ENCODE measurements at places on chromosomes 6 and 20.

DNA sequence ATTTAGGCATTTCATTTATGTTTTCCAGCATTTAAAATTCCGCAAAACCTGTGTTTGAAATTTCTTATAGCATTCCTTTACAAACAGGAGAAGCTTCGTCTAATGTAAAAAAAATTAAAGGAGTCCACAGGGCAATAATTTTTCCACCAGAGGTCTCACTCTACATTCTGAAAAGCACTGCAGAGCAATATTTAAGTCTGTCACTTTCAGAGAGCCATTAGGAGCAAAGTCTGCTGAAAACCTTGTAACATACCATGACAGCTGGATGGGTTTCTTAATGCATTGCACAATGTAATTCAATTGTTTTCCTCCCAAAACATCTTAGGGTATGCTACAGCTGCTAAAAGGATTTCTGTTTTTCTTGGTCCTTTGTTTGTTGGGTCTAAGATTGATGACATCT, 18.0 kb downstream of the BAG2 start:
- no peak for DNase-seq

DNA sequence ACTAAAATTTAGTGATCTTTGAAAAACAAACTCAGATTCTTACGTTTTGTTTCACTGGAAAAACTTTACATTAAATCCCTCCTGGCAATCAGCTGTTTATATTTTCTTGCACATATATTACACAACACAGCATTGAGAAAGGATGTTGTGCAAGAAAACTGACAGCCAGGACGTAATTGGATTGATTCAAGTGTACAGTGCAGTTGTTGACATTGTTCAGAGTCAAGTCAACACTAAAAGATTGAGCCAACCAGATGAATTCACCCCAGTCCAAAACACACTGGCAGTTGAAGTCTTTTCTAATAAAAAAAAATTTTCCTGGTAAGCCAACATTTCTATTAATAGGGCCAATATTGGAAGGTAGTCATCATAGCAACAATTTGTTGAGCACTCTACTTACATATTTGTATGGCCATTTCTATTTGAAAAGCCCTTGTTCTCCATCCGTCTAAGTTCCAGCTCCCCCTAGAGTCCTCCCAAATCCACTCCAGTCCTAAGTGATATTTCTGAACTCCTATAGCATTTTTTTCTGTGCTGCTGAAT, 20.9 kb upstream of the VNN1 start:
- no peak for DNase-seq

DNA sequence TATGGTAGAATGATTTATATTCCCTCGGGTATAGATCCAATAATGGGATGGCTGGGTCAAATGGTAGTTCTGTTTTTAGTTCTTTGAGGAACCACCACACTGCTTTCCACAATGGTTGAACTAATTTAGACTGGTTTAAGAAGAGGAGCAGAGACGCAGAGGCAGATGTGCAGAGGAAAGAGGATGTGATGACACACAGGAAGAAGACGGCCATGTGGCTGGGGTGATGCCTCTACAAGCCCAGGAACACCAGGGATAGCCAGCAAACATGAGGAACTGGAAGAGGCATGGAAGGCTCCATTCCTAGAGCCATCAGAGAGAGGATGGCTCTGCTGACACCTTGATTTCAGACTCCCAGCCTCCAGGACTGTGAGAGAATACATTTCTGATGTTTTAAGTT, 218.3 kb upstream of the DTNBP1 start:
- no peak for DNase-seq

DNA sequence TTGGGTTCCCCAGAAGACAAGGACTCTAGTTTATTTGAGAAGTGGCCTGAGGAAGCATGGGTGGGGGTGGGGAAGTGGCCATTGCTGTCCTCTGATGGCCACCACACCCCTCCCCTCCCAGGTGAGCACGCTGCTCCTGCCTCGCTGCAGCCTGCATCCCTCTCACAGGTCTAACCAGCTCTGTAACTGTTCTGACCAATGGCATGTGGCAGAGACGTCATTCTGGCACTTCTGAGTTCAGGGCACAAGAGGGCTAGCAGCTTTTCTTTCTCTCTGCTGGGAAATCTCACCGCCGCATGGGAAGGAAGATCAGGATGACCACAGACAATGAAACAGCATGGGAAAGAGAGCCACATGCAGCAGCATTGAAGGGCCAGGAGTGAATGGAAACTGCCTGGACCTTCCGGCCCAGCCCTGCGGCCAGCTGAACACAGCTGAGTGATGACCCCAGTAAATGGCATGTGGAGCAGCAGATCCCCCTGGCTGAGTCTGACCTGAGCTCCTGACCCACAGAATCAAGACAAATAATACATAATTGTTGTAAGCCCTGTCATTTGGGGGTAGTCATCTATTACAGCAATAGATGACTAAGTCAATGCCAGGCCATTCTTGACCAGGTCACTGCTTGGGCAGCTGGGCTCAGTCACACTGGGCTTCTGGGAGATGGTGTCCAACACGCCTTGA, 179.8 kb downstream of the LINC00237 start:
- no peak for DNase-seq

DNA sequence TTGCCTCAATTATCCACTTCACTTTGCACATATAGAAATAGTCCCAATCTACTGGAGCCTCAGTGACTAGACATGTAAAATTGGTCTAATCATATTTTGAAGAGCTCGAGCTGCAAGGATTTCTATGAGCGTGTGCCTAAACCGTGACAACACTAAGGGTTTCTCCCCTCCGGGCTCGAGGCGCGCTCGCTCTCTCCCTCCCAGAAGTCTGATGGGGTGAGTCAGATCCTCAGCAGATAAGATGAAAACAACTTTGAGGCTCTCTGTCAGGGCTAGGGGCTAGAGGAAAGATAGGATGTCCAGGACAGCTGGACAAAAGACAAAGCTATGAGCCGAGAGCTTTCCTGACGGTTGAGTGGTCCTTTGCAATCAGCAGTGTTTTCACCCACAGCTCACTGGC, 16.8 kb downstream of the GNAS-AS1 start:
- DNase-seq, result no peak

- DNase-seq, result no peak
Observed at GRCh38 chr6:18293076-18293904, 29.0 kb upstream of the DEK start.

GRCh38 chr6:34174846-34175399, 29.0 kb upstream of the GRM4 start:
- no peak for DNase-seq

DNA sequence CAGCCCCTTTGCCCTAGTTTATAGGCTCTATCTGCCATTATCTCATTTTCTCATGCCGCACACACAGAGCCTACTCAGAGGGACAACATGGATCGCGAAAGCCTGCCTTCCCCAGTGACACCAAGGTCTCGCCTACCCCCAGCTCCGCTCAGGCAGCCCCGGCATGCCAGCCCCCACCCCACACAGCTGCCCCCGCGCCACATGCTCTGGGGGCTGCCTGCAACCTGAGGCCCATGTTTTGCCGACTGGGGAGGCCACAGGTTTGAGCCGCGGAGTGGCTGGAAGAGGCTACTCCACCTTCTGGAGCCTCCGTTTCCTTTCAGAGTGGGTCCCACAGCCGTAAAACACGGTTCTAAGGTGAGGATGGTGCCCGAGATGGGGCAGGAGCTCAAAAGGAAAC, 102.1 kb downstream of the ASXL1 start:
- DNase-seq, result no peak

- no peak for DNase-seq
Observed at GRCh38 chr6:145332011-145332410, 403.3 kb downstream of the EPM2A start.

DNA sequence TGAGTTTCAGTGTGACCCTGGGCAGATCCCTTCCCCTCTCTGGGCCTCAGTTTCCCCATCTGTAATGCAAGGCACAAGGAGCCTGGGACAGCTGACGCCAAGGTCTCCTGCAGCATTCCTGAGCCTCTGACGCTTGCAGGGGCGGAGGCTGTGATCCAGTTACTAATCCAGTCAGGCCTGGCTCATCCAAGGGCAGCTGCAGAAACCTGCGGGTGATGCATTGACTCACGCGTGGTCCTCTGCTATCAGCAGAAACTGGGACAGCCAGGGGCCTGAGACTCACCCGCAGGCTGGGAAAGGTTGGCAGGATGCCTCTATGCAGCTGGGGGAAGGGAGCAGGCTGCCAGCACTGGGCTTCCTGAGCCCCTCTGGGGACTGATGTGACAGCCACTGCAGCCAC, 65.0 kb upstream of the SIRPA start:
- DNase-seq, result no peak

DNA sequence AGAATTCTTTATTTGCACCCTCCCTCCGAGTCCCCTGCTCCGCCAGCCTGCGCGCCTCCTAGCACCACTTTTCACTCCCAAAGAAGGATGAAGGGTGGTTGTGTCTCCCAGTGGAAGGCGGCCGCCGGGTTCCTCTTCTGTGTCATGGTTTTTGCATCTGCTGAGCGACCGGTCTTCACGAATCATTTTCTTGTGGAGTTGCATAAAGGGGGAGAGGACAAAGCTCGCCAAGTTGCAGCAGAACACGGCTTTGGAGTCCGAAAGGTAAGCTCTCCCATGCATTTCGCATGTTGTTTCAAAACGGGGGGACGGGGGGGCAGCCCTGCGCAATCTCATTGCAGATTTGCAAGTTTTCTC, 357 bp downstream of the PCSK2 start:
- no peak for DNase-seq

DNA sequence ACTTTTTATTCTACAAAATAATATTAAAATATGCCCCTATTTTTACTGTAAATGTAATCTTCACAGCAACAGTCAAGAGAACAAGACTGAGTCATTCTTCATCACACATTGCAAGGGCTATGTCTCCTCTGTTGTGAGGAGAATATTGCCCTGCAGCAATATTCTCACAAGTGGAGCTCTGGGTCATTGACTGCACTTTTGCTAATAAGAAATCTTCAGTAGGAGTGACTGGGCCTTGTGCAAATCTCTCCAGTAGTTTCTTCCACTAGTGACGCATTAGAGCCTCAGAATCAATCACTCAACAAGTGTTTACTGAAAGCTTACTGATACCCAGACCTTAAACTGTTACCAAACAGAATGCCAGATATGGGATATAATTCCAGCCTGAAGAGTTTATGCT, 49.1 kb downstream of the LAMA2 start:
- DNase-seq, result no peak

DNA sequence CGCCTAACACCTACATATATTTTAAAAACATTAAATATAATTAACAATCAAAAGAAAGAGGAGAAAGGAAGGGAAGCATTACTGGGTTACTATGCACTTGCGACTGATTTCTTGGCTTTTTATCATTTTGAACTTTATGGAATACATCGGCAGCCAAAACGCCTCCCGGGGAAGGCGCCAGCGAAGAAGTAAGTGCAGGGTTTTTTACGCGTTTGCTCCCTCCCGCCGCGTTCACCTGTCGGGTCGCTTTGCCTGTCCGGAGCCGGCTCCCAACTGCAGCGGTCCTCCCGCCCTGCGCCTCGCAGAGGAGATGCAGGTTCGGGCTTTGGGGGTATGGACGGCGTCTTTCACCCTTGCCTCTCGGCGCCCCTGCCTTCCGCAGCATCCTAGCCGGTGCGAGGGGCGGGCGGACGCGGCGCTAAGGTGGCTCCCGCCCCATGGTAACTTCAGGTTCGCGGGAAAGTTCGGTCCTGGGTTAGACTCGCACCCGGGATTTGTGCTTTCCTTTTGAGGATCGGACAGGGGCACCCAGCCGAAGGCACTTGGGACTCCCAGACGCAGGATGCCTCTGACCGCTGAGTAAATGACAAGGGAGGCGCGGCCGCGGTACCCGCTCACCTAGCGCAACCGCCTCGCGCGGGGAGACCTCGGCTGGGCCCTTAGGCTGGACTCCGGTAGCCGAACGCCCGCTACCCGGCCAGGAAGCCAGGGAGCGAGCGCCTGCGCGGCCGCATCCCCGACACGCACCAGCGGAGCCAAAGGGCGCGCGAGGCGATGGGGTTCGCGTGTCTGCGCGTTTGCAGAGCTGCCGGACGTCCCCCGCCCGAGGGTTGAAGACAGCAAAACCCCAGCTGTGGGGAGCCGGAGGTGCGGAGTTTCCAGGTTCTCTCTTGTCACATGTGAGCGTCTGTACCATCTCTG, 891 bp downstream of the RSPO3 start:
- no peak for DNase-seq

- peak; percentile 11 for DNase-seq
Observed at GRCh38 chr20:61896058-61896961, 169.4 kb downstream of the TAF4 start.

DNA sequence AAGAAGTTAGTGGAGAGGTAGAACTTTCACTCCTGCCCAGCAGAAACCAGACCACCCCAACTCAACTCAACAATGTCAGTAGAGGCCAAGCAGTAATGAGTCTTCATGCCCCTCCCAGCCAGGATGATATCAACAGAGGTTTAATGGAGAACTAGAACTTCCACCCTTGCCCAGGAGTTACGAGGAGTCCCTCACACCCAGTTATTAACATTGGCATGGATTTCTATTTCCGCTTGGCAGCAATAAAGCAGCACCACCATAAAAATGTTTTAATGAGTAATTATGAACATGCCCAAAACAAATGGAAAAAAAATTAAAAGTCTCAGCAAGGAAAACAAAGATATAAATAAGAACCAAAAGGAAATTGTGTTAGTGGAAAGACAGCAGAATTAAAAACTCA, 40.7 kb upstream of the ID4 start:
- no peak for DNase-seq

DNA sequence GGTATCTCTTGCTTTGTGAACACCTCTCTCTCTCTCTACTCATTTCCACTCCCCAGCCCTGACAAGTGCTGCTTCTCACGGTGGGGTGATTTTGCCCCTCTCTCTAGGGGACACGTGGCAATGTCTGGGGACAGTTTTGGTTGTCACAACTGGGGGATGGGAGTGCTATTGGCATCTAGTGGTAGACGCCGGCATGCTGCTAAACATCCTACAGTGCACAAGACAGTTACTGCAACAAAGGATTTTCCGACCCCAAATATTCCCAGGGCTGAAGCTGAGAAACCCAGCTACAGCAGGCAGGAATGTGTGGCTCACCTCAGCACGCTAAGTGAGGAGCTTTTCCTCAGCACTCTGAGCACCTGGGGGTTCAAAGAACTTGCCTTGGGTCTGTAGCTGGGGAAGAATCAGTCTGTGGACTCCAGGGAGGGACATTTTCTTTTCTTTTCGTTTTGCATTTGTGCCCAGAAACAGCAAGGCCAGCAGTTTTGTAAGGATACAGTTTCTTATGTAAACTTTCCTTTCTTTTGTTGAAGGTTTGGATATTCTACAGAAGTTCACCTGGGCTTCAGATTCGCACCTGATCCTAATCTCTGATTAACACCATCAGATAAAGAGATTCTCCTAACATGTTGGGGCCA, 246.9 kb upstream of the ZFP64 start:
- DNase-seq, result no peak

Data from activated T-cell treated with anti-CD3 and anti-CD28 coated beads for 48 hours (primary cell).